ENCODE measurements at places on chromosomes 13 and 19. TPM values are rescaled to one million over a fixed set of nuclear protein-coding genes. Genes with fewer than 3 reads are reported as not detected.

DNA sequence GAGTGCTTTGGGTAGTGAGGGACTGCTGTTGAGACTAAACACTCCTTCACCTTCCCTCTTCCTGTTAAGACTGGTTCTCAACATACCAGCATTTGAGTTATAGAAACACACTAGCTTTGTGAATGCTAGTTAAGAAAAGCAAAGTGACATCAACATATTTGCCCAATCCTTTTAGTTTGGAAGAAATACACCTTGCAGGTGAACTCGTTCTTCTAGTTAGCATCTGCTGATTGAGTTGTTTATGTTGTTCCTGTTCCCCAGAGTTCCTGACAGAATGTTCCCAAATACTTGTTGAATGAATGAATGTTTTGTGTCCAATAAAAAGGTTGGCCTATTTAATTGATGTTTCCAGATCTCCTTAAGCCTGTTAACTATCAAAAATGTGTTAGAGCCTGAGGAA is 7.1 kb downstream of the LMO7 start:
- DNase-seq = no peak

The EDDM13 gene
- not detected for total RNA-seq

The SMIM44 gene
- total RNA-seq = not detected

DNA sequence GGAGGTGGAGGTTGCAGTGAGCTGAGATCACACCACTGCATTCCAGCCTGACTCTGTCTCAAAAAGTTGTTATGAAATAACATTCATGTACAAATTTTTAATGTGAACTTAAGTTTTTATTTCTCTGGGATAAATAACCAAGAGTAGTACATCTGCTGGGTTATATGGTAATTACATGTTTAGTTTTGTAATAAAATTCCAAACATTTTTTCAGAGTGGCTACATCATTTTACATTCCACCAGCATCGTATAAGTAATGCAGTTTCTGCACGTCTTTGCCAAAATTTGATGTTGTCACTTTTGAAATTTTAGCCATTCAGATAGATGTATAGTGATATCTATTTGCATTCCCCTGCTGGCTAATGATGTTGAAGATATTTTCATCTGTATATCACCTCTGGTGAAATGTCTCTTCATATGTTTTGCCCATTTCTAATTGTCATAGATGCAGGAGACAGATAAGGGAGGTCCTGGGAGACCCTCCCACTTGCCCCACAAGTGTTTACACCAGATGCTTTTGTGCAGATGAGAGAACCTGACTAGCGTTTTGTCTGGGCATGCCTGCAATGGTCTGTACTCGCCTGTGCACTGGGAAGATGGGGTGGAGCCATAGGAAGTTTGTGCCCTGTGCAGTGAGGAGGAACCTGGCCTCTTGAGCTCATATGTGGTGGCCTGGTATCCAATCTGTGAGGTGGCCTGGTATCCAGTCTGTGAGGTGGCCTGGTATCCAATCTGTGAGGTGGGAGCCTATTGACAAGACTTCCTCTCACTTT is 12.7 kb upstream of the KBTBD6 start:
- DNase-seq = no peak

The IGSF23 gene
- total RNA-seq = not detected

GRCh38 chr19:23070353-23071146 is 46.3 kb upstream of the ZNF730 start:
- DNase-seq = no peak

DNA sequence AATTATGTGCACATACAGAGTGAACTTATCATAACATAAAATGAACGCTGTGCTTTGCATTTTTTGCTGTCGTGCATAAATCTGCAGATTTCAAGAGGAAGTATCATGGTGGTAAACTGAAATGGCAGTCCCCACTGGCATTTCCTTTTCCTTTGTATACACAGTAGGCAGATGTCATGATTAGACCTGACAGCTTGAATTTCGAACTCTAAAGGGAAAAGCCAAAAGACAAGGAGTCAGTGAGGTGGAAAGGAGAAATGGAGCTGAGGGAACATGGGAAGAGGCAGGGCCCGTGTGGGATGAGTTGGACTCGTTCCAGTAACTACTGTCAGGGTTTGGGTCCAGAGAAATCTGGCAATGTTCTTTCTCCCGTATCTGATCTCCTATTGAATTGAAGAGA is 454.1 kb upstream of the SGCG start:
- DNase-seq = no peak

The ZNF135 gene
- total RNA-seq = 12.6 TPM
